Umbilical cord (tissue), 2 donors: ENCODE measurements at places on chromosomes 3 and 15. TPM values are rescaled to one million over a fixed set of nuclear protein-coding genes. Genes with fewer than 3 reads are reported as not detected.

- no peak for DNase-seq
Measured at GRCh38 chr15:49424954-49425353, 1.9 kb downstream of the FGF7 start.

- peak; percentile 56 for DNase-seq
Measured at GRCh38 chr15:79007066-79007465, 62.2 kb upstream of the CTSH start.

- no peak for DNase-seq
Measured at GRCh38 chr15:38479266-38479665, 25.3 kb downstream of the FAM98B start.

- DNase-seq: no peak
Measured at GRCh38 chr3:25508433-25508832, 80.4 kb downstream of the RARB start.

DNA sequence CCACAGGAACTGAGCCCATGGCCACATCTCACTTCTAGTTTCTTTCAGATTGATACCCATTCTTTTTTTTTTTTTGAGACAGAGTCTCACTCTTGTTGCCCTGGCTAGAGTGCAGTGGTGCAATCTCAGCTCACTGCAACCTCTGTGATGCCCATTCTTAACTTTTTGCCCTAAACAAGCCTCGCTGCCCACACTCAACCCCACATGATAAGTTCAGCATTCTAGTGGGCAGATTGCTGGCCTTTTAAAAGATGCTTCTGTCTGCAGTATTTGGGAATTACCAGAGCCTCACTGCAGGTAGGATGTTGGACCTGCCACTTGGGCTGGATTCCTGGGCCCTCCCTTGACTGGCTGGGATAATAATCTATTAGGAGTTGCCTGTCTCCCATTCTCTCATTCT is 51.0 kb downstream of the TRANK1 start:
- DNase-seq: no peak

DNA sequence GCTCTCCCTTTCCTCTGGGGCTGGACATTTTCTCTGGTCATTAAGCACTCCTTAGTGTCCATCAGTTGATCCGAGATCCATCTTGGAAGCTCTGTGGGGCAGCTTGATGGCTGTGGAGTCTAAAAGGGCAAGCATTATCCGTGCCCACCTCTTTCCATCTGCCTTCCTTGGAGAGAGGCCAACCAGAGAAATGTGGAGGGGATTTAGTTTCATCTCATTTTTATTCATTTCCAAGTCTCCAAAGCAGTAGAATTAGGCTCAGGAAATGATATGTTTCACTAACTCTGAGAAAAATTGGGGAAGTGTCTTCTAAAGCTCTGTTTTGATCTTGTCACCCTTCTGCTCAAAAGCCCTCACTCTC is 95.9 kb upstream of the KLHL25 start:
- DNase-seq: no peak

DNA sequence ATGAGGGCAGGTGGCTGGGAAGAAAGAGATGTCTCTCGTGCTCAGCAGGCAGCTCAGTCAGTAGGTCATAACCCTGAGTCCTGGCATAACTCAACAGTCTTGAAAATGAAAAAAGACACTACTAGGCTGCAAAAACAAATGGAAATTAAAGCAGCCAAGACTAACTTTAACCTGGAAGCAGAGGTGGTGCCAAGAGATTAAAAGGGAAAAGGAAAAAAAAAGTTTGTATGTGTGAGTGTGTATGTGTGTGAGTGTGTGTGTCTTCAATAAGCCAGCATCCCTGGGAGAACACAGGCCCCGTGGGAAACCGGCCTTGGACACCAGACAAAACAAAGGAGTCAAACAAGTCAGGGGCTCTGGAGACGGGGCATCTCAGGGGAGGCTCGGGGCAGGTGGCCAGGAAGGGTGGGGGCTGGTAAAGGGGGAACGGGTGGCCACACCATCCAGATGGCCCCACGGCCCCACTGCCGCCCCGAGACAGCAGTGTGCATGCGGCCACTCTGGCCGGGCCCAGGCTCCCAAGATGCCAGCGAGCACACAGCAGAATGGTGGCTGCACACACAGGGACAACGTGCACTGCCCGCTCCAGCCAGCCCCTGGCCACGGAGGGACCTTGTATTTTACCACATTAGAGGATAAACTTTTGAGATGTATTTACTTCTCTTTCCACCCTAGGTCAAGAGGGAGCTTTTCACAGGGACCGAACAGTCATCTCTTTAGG is 23.8 kb downstream of the CYFIP1 start:
- DNase-seq: no peak

DNA sequence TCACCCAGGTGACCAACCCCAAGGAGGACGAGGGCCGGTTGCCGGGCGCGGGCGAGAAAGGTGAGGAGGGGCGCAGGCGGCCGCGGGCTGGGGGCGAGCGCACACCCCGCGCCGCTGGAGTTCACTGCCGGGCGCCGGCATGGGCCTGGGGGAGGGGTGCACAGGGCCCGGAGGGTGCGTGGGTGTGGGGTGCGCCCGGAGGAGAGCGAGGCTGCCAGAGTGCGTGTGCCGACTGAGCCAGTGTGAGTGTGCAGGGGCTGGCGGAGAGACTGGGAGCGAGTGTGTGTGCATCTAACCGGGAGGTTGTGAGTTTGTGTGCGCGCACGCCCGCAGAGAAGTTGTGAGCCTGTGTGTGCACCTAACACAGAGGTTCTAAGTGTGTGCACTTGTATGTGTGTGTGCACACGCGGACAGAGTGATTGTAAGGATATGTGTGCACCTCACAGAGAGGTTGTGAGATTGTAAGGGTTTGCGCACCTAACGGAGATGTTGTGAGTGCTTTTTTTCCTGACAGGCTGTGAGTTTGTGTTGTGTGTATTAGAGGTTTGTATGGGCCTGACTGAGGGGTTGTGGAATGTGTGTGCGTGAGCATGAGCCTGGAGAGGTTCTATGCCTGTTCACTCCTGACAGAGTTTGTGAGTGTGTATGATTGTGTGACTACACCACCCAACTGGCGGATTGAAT is 681 bp downstream of the CTDSPL start:
- peak; percentile 52 for DNase-seq

DNA sequence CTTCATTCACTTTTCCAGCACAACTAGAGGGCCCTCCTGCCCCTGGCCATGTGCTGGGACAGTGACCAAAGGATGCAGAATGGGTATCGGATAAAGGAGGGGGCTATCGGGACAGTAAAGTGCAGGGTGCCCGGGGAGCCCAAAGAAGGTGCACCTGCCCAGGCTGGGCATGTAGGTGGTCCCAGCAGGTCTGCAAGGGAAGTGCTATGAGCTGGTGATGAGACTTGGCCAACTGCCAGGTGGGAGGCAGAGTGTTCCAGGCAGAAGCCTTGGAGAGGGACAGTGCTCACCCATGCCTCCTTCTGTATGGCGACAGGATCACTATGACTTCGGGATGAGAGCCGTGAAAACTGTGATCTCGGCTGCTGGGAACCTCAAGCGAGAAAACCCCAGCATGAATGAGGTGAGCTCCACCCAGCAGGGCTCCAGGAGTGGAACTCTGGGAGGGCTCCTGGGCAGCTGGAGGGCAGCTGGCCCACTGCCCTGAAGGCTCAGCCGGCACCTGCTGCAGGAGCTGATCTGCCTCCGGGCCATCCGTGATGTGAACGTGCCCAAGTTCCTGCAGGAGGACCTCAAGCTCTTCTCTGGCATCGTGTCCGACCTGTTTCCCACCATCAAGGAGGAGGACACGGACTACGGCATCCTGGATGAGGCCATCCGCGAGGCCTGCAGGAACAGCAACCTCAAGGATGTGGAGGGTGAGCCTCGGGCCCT is 48.4 kb downstream of the DNAH1 start:
- no peak for DNase-seq

DNA sequence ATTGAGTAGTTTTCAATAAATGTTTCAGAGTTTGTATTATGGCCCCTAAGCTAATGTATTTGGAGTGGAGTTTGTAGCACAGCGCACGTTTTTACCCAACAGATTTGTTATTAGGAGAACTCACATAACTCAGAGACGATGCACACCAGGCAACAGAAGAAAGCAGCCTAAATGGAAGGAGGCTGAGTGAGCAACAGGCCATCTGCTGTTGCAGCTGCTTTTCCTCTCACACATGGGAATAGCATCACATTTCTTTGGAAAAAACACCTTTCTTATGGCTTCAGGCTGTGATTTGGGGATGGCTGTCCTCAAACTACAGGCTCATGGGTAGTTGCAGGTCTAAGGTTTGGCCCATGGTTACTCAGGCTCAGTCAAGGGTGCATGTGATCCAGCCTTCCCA is 469.3 kb upstream of the MCTP2 start:
- no peak for DNase-seq

- peak; percentile 89 for DNase-seq
Measured at GRCh38 chr3:61637088-61638051, 76.0 kb downstream of the PTPRG start.

DNA sequence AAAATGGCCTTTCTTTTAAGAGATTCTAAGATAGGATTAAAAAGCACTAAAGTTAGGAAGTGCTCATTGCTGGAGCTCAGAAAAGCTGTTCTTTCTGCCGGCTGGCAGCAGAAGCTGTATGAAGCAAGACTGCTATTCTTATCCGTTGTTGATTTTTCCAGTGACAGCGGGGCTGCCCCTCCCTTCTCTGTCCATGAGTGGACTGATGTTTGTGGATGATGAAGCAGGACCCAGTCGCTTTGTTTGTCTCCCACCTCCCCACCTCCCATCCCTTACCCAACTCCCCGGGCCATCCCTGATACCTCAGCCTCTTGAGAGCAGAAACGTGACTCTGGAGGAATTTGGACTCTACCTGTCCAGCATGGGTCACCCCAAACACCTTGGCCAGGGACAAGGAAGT is 10.3 kb upstream of the MUSTN1 start:
- DNase-seq: peak; percentile 53

DNA sequence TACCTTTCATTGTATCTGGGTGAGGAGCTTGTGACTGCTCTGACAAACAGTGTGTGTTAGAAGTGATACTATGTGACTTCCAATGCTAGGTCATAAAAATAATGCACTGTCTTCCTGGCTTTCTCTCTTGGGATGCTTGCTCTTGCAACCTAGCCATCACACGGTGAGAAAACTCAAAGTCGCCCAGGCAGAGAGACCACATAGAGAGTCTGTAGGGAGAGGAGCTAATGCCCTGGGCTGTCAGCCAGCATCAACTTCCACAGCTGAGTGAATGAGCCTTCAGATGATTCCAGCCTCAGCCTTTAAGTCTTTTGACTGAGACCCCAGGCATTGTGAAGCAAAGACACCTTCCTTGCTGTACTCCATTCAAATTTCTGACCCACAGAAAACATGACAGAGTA is 220.6 kb upstream of the SGO1 start:
- peak; percentile 65 for DNase-seq

DNA sequence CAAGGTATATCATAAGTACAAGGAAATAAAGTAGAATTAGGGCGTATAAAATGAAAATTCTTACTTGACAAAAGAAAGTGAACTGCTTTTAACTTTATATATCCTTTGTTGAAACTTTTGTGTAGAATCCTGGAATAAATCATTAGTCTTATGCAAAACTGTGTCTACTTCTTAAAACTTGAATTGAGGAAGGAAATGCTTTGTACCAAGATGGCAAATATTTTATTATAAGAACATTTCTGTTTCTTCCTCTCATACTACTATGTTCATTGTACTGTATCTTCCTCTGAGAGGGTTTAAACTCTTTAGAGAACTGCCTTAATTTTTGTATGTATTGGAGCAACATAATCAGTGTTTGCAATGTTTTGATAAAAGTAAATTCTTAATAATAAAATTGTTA is 42.0 kb downstream of the RASA2 start:
- no peak for DNase-seq

GRCh38 chr15:39535466-39535865 is 45.4 kb upstream of the THBS1 start:
- DNase-seq: no peak

- peak; percentile 31 for DNase-seq
Measured at GRCh38 chr15:100134089-100134583, 207.6 kb downstream of the ADAMTS17 start.

Gene FMN1
- total RNA-seq: 12.0 TPM

Gene SENP7
- total RNA-seq: 34.7 TPM

Gene ECT2
- 16.1 TPM for total RNA-seq

Gene SRGAP3
- total RNA-seq: 10.4 TPM

Gene TMCO5A
- 5.3 TPM for total RNA-seq

Gene NPAP1
- total RNA-seq: 2.4 TPM

Gene CPNE9
- total RNA-seq: not detected

Gene ADAMTS9
- 105 TPM for total RNA-seq

Gene B3GALNT1
- 18.3 TPM for total RNA-seq

Gene MESP1
- 2.9 TPM for total RNA-seq

Gene C15orf61
- total RNA-seq: 10.1 TPM

Gene QTRT2
- 15.6 TPM for total RNA-seq

Gene CAMP
- not detected for total RNA-seq

Gene SEC22C
- total RNA-seq: 37.8 TPM
